ENCODE measurements at places on chromosomes 16 and 17. TPM values are rescaled to one million over a fixed set of nuclear protein-coding genes. Genes with fewer than 3 reads are reported as not detected.

NPIPA3 gene
- 4.9 TPM for total RNA-seq

- no peak for DNase-seq
Observed at GRCh38 chr16:11487289-11487688, 99.4 kb downstream of the LITAF start.

DNA sequence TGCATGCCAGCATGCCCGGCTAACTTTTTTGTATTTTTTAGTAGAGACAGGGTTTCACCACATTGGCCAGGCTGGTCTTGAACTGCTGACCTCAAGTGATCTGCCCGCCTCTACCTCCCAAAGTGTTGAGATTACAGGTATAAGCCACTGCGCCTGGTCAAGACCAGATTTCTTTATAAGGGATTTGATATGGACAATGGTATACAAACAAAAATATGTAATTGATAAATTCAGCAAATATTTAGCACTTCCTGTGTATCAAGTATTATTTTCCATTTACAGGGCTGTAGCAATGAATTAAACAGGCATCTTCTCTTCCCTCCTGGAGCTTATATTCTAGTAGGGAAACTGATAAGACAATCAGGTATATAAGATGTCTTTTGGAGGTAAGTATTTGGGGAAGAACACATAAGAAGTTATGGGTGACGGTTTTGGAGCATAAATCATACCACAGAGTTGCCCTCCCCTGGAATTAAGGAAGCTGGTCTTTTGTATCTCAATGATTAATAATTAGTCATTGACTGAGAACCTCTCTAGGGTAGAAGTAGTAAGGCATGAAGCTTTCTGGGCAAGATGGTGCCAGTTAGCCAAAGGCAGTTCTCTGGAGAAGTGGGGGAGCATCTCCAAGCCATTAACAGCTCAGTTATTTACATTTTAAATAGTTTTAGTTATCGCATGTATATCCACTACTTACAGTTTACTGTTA, 35.8 kb downstream of the TANC2 start:
- DNase-seq: no peak

ABCC6 gene
- total RNA-seq: 0.46 TPM

- DNase-seq: no peak
Observed at GRCh38 chr16:87230571-87230970, 86.6 kb downstream of the C16orf95 start.

DNA sequence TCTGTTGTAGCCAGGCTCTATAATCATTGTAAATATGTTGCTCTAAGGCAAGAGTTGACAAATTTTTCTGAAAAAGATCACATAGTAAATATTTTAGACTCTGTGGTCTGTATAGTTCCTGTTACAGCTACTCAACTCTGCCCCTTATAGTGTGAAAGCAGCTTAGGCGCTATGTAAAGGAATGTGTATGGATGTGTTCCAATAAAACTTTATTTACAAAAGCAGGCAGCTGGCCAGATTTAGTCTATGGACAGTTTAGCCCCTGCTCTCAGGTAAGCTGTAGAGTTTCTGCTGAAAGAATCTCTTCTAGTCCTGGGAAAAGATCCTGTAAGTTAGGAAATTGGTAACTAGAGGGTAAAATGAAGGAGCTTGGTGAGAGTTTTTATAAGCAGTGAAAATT, 133.1 kb downstream of the SALL1 start:
- DNase-seq: no peak

PLLP gene
- total RNA-seq: 0.58 TPM

DNA sequence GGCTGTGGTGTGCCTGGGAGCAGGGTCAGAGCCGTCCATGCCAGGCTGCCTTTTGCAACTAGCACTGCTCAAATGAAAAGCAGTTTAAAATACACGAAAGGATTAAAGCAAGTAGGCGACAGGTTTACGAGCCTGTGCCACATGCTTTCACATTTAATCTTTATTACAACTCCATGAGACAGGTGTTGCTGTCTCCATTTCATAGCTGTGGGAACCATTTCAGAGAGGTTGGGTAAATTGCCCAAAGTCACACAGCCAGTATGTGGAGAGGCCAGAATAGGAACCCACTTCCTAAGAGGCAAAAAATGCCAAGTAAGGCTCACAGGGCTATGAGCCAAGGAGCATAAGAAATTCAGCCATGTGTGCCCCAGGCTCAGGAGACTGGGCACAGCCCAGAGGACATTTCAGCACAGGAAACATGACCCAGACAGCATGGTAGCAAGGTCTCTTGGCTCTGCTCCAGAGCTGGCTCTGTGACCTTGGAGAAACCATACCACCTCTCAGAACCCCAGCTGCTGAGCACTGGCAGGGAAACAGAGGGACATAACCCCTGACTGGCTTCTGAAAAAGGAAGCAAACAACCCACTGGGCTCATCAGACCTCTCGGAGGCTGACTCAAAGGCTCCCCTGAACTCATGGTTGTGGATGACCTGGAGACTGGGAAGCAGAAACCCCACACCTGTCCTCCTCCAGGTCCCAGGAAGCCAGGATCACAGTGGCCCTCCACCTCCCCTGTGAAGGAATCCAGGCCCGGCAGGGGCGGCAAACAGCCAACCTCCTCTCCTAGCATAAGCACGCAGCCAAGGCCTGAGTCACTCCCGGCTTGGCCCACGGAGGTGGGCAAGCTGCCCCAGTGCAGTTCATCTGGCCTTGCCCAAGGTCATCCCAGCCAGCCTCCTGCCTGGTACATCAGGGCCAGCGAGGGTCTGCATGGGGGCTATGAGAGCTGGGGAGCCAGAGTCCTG, 40.3 kb upstream of the MRPS23 start:
- no peak for DNase-seq

TAOK1 gene
- total RNA-seq: 50.6 TPM

INCA1 gene
- not detected for total RNA-seq

DNA sequence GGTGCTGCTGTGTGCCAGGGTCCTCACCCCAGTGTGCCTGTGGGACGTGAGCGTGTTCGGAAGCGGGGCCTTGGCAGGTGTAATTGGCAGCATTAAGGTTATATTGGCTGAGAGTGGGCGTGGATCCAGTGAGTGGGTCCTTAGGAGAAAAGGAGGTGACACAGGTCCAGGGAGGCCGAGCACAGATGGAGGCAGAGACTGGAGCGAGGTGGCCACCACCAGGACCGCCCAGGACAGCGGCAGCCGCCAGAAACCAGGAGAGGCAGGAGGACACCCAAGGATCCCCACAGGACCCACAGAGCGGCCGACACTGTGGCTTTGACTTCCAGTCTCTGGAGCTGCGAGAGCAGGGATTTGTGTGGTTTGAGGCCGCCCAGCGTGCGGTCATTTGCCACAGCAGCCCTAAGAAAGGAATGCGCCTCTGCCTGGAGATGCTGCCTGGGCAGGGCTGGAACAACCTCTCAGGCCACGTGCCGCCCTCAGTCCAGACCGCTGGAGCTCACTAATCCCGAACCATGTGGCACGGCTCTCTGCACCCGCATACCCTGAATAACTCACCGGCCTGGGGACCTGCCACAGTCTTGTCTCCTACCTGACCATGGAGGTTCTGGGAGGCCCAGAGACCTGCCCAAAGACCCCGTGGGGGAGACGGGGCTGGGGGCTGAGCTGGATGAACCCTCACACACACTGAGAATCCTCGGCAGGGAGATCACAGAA, 45.4 kb downstream of the SOX8 start:
- no peak for DNase-seq

- no peak for DNase-seq
Observed at GRCh38 chr17:81843713-81844326, 9.0 kb upstream of the PPP1R27 start.

DNA sequence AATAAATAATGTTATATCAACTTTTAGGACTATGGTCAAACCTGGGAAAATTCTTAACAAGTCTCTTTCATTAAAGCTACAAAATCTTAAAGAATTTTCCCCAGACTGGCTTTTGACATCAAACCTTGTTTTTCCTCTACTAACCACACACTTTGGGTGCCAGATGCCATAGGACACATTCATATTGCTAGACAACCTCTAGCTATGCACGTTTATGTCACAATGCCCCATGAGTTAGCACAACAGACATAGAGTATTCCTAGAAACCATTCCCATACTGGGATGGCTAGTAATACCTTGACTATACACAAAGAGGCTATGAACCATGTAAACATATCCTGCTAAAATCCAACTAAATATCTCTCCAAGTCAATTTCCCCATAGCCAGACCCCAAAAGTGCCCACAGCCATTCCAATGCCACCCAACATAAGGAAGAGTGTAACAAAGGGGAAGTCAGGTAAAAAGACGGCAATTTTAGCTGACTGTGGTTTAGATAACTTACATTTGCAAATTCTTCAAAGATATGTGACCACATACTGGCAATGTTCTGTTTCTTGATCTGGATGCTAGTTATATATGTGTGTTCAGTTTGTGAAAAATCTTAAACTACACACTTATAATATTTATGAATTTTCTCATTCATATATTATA, 23.4 kb downstream of the SMURF2 start:
- DNase-seq: no peak

HOXB1 gene
- not detected for total RNA-seq

GRCh38 chr16:46884513-46885293, 541 bp downstream of the GPT2 start:
- DNase-seq: no peak

DNA sequence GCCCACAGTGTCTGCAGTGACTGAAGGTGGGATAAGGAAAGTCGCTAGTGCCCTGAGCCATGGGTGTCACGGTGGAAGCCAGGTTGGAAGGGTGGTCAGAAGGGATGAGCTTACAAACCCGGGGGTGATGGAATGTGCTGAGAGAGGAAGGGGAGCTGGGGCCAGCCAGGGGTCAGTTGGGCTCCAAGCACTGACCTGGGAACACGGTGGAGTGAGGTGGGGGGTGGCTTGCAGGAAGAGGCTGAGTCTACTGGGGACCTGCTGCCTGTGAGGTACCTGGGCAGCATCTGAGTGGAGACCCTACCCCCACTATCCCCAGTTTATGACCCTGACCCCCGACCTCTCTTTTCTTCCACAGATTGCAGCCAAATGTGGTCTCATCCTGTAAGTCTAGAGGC, 3.1 kb downstream of the TMEM92 start:
- DNase-seq: no peak

DNA sequence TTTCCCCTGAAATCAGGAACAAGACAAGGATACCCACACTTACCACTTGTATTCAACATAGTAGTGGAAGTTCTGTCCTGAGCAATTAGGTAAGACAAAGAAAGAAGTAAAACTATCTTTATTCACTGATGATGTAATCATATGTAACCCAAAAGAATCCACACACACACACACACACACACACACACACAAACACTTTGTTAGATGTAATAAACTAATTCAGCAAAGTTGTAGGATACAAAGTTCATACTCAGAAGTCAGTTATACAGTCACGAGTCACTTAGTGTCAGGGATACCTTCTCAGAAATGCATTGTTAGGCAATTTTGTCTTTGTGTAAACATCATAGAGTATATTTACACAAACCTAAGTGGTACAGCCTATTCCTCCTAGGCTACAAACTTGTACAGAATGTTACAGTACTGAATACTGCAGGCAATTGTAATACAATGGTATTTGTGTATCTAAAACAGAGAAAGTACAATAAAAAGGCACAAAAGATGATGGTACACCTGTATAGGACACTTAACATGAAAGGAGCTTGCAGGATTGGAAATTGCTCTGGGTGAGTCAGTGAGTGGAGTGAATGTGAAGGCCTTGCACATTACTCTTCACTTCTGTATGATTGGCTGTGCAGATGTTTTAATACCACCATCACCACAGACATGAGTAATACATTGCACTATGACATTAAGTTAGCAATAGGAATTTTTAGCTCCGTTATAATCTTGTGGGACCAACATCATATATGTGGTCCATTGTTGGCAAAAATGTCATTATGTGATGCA, 370.1 kb downstream of the ZFHX3 start:
- no peak for DNase-seq

- no peak for DNase-seq
Observed at GRCh38 chr17:6755281-6755680, 565 bp upstream of the XAF1 start.

CUEDC1 gene
- total RNA-seq: 12.2 TPM

- DNase-seq: no peak
Observed at GRCh38 chr16:89448656-89449055, 41.7 kb downstream of the ANKRD11 start.

CACNG1 gene
- total RNA-seq: not detected

GRCh38 chr16:67666559-67667452, at the start of the genes C16orf86 and ENKD1:
C16orf86 (plus strand) TSS chr16:67666814; CDS start chr16:67666971, 157 bp downstream.
ENKD1 (minus strand) TSS chr16:67666750; CDS start chr16:67666442, 308 bp downstream.
- DNase-seq: peak; percentile 58

CYB561 gene
- 15.4 TPM for total RNA-seq

DNA sequence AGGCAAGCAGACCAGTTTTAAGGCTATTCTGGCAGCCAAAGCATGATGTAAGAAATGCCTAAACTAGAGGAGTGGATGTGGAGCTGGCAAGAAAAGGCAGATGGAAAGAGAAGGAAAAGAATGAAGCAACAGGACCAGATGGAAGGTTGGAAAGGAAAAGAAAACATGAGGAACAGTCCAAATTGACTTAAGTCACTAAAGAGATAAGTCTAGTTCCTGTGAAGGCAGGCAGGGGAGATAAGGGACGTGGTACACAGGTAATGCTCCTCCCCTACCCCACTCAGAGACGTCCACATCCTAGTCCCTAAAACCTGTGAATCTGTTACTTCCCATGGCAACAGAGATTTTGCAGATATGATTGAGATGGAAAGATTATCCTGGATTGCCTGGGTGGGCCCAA, 43.5 kb downstream of the TEX2 start:
- no peak for DNase-seq

- DNase-seq: no peak
Observed at GRCh38 chr17:36481829-36482228, 4.7 kb upstream of the ZNHIT3 start.

ACSM2A gene
- not detected for total RNA-seq

DNA sequence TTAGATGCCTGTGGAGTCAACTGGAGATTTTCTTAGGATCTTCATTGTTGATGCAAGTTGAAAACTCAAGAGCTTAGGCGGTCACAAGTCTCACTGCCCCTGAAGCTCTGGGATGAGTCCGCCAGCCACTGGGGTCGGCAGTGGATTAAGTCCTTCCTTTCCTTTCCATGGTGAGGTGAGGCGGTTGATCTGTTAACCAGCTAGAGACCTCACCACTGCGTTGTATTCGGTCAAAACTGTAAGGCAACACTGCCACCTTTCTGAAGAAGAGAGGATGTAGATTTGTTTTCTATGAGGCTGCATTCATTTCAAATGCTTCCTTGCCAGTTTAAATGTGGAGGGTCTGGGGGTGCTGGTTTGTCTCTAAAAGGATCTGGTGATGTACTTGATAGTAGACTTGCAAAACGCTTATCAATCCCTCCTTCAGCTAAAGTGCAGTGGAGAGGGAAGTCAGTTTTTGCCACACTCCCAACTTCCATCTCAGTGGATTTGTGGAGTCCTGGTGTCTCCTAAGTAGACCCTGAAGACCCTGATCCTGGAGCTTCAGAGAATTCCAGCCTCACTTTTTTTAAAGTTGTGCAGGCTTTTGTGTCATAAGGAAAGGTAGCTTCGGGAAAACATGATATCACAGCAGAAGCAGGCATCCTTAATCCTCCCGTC, 1.7 kb downstream of the MYOCD start:
- DNase-seq: peak; percentile 75

- DNase-seq: no peak
Observed at GRCh38 chr17:8126491-8127066, 2.7 kb upstream of the HES7 start.

- DNase-seq: no peak
Observed at GRCh38 chr16:78081341-78081740, 18.1 kb upstream of the WWOX start.

ABCC11 gene
- not detected for total RNA-seq

CCL4 gene
- not detected for total RNA-seq

GRCh38 chr16:68374246-68374805, 63.5 kb downstream of the PRMT7 start:
- DNase-seq: no peak

RAB34 gene
- total RNA-seq: 179 TPM

TMEM114 gene
- total RNA-seq: not detected

All from NCI-H460 (cell line).